ENCODE measurements at places on chromosomes 11 and 22. TPM values are rescaled to one million over a fixed set of nuclear protein-coding genes. Genes with fewer than 3 reads are reported as not detected.

- no peak for DNase-seq
These were observed 686 bp downstream of the LMF2 start for GRCh38 chr22:50506611-50507420.

DNA sequence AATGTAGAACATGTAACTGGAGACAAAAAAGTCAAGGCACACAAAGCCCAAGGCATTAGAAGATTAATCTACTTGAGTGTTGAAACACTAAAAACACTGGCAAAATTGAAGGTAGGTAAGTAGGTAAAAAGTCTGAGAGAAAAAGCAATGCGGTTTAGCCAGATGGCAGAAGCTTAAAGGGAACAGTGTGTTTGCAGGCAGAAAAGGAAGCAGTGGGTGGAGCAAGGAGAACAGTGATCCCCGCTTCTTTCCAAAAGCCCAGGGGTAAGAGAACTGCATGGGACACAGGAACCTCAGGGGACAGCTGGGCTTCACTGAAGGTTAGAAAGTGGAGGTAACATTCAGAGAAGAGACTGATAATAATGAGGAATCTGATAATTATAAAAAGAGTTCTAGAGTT, 16.0 kb downstream of the MRE11 start:
- no peak for DNase-seq

DNA sequence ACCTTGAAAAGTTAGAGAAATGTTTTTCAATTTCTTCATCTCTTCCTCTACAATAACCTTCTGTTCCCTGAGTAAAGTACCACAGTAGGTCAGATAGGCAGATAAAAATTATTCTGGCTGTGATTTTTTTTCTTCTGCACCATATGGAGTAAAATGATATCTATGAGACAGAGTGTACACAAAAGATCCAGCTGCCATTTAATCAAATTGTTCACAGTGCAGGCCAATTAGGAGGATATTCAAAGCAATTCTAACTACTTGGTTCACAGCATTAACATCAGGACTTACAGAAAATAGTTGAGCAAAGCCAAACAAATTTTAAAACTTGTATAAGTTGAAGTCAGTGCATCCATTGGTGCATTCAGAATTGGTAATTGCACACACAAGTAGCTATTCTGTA, 147.9 kb upstream of the LUZP2 start:
- DNase-seq: no peak

- DNase-seq: no peak
These were observed 33.7 kb upstream of the PRR5 start for GRCh38 chr22:44668190-44668885.

DNA sequence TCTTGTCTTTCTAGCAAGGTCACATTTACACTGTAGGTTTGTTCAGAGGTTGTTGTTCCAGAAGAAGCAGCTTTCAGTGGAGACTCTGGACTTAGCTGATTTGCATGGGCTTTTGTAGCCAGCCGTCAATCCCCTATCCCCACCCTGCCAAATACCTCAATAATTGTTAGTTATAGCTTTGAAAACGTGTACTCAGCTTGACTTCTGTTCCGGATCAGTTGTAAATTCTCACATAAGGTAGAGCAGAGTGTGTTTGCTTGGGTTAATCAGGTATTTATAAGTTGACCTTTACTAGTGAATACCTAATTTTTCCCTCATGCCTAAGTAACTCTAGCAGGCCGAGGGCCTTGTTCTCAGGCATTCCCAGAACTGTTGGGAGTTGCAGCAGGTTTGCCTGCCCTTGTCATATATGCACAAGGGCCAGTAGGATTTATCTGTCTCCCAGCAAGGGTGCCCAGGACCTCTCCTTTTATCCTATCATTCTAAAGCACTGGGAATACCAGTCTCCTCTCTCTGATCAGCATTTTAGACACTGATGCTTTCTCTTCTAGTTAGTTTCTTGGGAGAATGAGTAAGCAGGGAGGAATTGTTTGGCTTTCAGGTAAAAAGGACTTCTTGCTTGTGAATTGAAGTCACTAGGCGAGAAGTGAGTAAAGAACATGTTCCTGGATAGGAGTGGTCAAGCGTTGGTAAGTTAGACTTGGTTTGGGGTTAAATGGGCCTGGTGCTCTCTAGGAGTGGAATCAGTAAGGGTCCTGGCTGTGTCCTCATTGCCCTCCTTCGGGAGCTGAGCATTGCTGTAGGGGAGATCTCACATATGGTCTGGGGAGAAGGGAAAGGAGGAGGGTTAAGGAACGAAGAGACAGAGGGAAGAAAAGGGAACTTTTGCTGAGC, 22.1 kb downstream of the STIM1 start:
- no peak for DNase-seq

DNA sequence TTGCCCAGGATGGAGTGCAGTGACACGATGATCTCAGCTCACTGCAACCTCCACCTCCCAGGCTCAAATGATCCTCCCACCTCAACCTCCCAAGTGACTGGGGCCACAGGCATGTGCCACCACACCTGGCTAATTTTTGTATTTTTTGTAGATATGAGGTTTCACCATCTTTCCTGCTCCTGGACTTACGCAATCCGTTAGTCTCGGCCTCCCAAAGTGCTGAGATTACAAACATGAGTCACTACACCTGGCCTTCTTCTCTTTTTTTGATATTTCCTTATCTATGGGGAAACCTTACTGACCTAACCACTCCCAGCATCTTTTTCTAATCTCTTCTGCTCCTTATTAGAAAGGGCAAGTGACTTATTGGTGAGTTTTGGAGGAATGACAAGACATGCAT, 121.7 kb upstream of the CHORDC1 start:
- no peak for DNase-seq

GRCh38 chr11:69670158-69670845, 4.9 kb downstream of the LTO1 start:
- DNase-seq: peak; percentile 59

- no peak for DNase-seq
These were observed 6.8 kb downstream of the ST14 start for GRCh38 chr11:130166457-130166784.

The ANGPTL5 gene
- 0.38 TPM for polyA plus RNA-seq

The CNIH2 gene
- polyA plus RNA-seq: 2.3 TPM

The C11orf91 gene
- polyA plus RNA-seq: not detected

All from forelimb muscle (tissue), 1 donor.